ENCODE measurements at places on chromosomes 7 and 10. TPM values are rescaled to one million over a fixed set of nuclear protein-coding genes. Genes with fewer than 3 reads are reported as not detected.

GRCh38 chr10:78389419-78389818, 355.8 kb downstream of the RPS24 start:
- DNase-seq = no peak
- H3K27me3 ChIP-seq = no peaks in the 10 kb centered on the region
- H3K4me3 ChIP-seq = no peak overlapping the region
- H3K36me3 ChIP-seq = no peaks in the 10 kb centered on the region

Gene GIGYF1
- total RNA-seq = 127 TPM

Gene PRPS1L1
- total RNA-seq = not detected

Gene GPR26
- total RNA-seq = not detected

- H3K36me3 ChIP-seq = no peaks in the 10 kb centered on the region
- DNase-seq = no peak
- no peaks in the 10 kb centered on the region for H3K4me1 ChIP-seq
- no peak overlapping the region for H3K4me3 ChIP-seq
Observed at GRCh38 chr10:124257781-124258180, 160.9 kb downstream of the OAT start.
